ENCODE measurements at places on chromosomes 13 and 19.

DNA sequence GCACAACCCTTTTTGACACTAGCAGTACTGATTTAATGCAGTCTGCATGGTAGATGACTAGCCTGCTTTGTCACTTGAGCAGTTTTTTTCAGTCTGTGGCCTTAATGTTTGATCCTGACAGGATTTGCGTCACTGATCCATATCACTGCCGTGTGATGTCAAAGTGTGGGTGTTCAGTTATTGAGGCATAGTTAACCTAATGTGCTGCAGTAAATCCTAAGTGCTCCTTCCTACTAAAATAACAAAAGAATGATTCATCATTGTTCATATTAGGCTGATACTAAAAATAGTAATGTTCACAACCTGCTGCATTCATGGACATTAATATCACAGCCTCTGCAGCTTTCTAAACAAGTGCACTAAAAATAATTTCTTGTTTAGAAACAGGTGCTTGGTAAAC is 121.9 kb upstream of the MLNR start:
- peak overlapping the region; percentile 68 for H3K27ac ChIP-seq
- peak; percentile 45 for DNase-seq
- no peaks in the 10 kb centered on the region for H3K36me3 ChIP-seq
- H3K4me1 ChIP-seq, result peaks cover 6% of the 10 kb centered on the region
- no peak overlapping the region for H3K4me3 ChIP-seq

DNA sequence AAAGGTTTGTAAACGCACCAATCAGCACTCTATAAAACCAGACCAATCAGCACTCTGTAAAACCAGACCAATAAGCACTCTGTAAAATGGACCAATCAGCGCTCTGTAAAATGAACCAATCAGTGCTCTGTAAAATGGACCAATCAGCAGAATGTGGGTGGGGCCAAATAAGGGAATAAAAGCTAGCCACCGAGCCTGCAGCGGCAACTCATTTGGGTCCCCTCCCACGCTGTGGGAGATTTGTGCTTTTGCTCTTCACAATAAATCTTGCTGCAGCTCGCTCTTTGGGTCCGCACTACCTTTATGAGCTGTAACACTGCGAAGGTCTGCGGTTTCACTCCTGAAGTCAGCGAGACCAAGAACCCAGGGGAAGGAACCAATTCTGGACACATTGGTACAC is 28.0 kb downstream of the ZNF175 start:
- H3K4me3 ChIP-seq, result no peak overlapping the region
- peaks cover 6% of the 10 kb centered on the region for H3K27me3 ChIP-seq
- no peak overlapping the region for H3K27ac ChIP-seq
- no peaks in the 10 kb centered on the region for H3K4me1 ChIP-seq
- DNase-seq, result no peak

DNA sequence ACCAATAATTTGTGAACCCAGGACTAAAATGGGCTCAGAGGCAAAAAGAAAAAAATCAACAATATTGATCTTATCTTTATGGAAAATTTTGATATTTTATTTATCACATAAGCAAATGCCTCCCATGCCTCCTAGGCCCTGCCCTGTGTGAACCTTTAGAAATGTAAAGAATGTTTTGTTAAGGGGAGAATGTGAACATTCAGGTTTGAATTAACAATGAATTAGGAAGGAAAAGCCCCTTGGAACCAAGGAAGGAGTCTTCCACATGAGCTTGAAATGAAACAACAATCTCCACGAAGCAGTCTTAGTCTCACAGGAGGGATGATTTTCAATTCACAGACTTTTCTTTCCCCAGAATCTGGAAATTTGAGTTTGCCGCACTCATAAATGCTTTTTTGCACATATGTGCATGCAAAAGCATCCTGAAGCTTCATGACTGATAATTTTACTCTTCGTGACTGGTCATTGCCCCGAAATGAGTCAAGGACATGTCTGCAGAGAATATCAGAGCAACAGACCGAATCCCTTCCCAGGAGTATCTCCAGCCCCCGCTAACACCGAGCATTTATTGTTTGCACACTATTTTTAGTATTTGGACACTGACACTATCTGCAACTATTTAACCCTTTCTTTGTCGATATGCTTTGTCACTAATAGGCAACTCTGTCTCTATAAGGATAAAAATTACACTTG is 135.2 kb downstream of the DCT start:
- DNase-seq, result no peak
- no peaks in the 10 kb centered on the region for H3K36me3 ChIP-seq
- H3K4me3 ChIP-seq, result no peak overlapping the region
- H3K27ac ChIP-seq, result no peak overlapping the region
- no peaks in the 10 kb centered on the region for H3K4me1 ChIP-seq

GRCh38 chr19:16060294-16060693 is 16.0 kb upstream of the TPM4 start:
- no peak for DNase-seq
- no peaks in the 10 kb centered on the region for H3K27me3 ChIP-seq
- H3K27ac ChIP-seq, result no peak overlapping the region
- H3K4me3 ChIP-seq, result no peak overlapping the region
- no peaks in the 10 kb centered on the region for H3K36me3 ChIP-seq

DNA sequence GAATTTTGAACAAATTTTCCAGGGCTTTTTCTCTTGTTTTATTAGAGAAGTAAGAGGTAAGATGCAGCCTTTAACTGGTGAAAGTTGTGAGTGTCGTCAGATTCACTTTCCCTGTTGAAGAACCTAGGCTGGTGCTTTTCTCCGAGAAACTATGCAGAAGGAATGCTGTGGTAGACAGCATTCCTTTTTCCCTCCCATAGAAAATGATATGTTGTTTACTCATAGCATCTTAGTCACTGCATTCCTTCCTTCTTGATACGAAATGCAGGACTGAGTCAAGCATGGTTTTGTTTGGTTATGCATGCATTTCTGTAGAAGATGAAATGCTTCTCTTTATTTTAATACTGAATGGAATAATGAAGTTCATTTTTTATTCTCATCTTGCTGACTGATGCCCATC is 3.4 kb downstream of the ITGBL1 start:
- no peak overlapping the region for H3K27ac ChIP-seq
- H3K36me3 ChIP-seq, result no peaks in the 10 kb centered on the region
- no peak for DNase-seq
- no peaks in the 10 kb centered on the region for H3K27me3 ChIP-seq
- H3K4me3 ChIP-seq, result no peak overlapping the region

GRCh38 chr13:79837741-79838450 is 356.9 kb downstream of the NDFIP2 start:
- H3K27me3 ChIP-seq, result no peaks in the 10 kb centered on the region
- no peaks in the 10 kb centered on the region for H3K36me3 ChIP-seq

DNA sequence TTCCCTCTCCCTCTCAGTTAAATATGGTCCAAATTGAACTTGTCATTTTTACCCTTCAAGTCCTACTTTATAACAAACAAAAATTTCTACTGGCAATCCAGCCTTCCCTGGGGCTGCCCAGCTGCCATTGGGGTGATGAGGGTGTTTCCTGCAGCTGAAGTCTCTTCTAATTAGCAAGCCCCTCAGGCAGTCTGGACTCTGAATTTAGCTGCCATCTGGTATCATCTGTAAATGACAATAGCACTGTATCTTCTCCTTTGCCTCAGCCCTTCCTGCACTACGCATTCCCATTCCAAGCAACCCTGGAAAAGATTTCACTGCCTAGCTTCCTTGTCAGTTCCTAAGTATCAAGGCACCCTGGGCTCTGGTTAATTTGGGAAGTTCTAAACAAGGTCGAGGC is 331.1 kb upstream of the KLF12 start:
- no peak overlapping the region for H3K27ac ChIP-seq
- H3K4me3 ChIP-seq, result no peak overlapping the region
- no peaks in the 10 kb centered on the region for H3K4me1 ChIP-seq
- H3K36me3 ChIP-seq, result no peaks in the 10 kb centered on the region
- no peak for DNase-seq

DNA sequence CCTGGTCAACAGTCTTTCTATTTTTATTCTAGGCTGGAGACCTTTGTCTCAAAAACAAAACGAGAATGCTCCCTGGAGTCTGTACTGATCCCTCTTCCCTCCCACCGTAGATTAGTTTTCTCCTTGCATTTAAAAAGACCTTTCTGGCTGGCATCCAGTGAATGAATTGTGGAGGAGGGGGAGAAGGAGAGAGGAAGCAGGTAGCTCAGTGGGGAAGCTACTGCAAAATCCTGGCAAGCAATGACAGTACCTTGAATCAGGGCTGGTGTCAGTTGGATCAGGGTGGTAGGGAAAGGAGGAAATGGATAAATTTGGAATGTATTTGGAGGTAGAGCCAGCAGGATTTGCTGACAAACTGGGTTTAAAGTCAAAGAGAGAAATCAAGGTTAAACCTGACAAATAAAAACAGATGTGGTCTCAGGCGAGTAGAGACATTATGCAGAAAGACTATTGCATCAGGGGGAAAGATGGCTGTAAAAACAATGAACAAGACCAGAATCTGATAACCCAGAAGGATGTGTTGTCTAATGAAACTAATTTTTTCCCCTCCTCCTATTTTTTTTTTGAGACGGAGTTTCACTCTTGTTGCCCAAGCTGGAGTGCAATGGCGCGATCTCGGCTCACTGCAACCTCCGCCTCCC is 3.5 kb upstream of the CYP2S1 start:
- H3K4me3 ChIP-seq, result no peak overlapping the region
- peaks cover 23% of the 10 kb centered on the region for H3K27me3 ChIP-seq
- H3K4me1 ChIP-seq, result no peaks in the 10 kb centered on the region
- no peak for DNase-seq
- no peaks in the 10 kb centered on the region for H3K36me3 ChIP-seq
- H3K27ac ChIP-seq, result no peak overlapping the region

- H3K4me1 ChIP-seq, result peaks cover 19% of the 10 kb centered on the region
- peak overlapping the region; percentile 100 for H3K27ac ChIP-seq
- H3K27me3 ChIP-seq, result no peaks in the 10 kb centered on the region
- DNase-seq, result no peak
- peak overlapping the region; percentile 97 for H3K4me3 ChIP-seq
- H3K36me3 ChIP-seq, result no peaks in the 10 kb centered on the region
These were observed 3.8 kb downstream of the ZC3H4 start for GRCh38 chr19:47109541-47110375.

DNA sequence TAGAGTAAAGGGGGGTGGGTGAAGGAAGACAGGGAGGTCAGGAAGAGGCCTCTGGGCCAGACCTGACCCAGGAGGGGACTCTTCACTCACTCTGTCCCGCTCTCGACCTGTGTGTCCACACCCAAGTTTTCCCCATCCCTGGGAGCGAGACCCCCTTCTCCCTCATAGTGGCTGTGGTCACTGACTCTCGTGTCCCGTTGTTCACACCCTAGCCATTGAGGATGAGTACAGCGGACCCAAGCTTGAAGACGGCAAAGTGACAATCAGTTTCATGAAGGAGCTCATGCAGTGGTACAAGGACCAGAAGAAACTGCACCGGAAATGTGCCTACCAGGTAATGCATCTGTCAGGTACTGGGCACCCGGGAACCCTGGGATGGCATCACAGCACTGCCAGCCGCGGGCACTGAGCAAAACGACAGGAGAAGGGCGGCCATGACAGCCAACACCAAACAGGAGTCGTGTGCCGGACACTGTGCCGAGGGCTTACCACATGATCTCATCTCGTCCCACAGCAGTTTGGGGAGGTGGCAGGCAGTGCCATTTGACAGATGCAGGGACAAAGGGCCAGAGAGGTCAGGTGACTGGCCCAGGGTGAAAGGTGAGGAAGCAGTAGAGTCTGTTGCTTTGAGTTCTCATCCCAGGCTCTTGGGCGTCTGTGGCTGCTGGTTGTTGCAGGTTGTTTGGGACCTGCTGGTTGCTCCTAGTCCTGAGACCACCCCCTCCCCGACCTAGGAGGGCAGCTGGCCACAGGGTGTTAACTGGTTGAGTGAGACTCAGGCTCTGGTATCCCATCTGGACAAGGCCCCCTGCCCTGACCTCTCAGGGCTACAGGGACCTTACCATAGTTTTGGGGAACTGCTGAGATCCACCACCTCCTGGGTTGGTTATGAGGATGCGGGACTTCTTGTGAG is 29.6 kb downstream of the PPP5C start:
- peak overlapping the region; percentile 93 for H3K27ac ChIP-seq
- no peaks in the 10 kb centered on the region for H3K27me3 ChIP-seq
- no peak overlapping the region for H3K4me3 ChIP-seq
- H3K36me3 ChIP-seq, result no peaks in the 10 kb centered on the region

DNA sequence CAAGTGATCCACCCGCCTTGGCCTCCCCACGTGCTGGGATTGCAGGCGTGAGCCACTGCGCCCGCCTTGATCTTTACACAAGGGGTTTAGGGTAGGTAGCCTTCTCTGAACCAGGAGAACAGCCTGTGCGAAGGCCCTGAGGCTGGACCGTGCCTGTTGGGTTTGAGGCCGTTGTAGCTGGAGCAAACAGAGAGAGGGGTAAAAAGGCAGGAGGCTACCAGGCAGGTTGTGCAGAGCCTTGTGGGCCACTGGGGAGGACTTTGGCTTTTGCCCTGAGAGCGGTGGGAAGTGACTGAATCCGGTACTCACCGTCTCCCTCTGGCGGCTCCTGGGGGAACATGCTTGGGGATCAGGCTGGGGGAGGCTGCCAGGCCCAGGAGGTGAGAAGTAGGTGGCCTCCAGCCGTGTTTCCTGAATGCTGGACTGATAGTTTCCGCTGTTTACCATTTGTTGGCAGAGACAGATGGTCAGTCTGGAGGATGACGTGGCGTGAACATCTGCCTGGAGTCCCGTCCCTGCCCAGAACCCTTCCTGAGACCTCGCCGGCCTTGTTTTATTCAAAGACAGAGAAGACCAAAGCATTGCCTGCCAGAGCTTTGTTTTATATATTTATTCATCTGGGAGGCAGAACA is 24.6 kb downstream of the SPC24 start:
- DNase-seq, result peak; percentile 75
- no peaks in the 10 kb centered on the region for H3K27me3 ChIP-seq
- no peaks in the 10 kb centered on the region for H3K4me1 ChIP-seq

DNA sequence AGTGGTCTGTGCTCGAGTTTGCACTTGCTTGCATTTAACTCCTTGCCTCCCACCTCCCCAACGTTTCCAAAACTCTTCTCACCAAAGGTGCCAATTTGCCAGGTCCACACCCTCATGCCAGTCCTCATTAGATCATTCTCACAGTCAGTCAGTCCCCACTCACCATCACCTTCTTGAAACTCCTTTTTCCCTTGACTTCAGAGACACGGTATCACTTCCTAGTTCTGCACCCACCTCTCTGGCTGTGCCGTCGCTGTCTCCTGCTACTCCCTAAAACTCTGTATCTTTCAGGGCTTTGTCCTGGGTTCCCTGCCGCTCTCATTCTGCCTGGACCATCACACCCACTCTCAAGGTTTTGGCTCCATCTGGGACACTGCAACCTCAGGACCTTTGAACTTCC is 19.6 kb downstream of the OLFM2 start:
- no peaks in the 10 kb centered on the region for H3K36me3 ChIP-seq
- H3K4me3 ChIP-seq, result no peak overlapping the region
- no peak for DNase-seq
- no peak overlapping the region for H3K27ac ChIP-seq
- H3K27me3 ChIP-seq, result peaks cover 2% of the 10 kb centered on the region

DNA sequence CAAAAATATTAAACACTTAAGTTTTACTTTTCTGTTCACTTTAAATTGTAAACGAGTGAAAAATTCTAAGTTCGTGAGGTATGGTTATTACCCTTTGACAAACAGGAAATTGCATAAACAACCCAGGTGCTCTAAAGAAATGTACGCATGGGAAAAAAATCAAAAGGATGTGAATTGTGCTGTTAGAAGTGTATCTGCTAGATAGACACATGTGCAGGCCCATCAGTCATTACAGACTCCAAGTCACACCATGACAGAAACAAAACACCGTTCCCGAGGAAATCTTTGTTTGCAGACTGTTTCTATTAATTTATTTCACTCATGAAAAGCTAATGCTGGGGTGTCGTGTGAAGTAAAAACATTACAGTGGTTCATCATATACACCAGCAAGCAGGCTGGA is 17.0 kb upstream of the DOCK9 start:
- no peak overlapping the region for H3K27ac ChIP-seq
- no peak for DNase-seq
- H3K4me3 ChIP-seq, result no peak overlapping the region
- no peaks in the 10 kb centered on the region for H3K4me1 ChIP-seq

Data from breast epithelium (tissue), 4 donors.